ENCODE measurements at places on chromosomes 13 and 19.

GRCh38 chr13:43232144-43232872, 208.9 kb downstream of the DNAJC15 start:
- no peaks in the 10 kb centered on the region for H3K27me3 ChIP-seq
- no peaks in the 10 kb centered on the region for H3K4me1 ChIP-seq
- no peak overlapping the region for H3K27ac ChIP-seq
- no peak overlapping the region for H3K4me3 ChIP-seq
- no peaks in the 10 kb centered on the region for H3K36me3 ChIP-seq

- no peak overlapping the region for H3K4me3 ChIP-seq
- H3K27ac ChIP-seq: no peak overlapping the region
- peaks cover 26% of the 10 kb centered on the region for H3K4me1 ChIP-seq
- no peaks in the 10 kb centered on the region for H3K27me3 ChIP-seq
- H3K36me3 ChIP-seq: no peaks in the 10 kb centered on the region
Observed at GRCh38 chr19:29685326-29685725, 20.1 kb downstream of the PLEKHF1 start.

- no peak for DNase-seq
- peaks cover 6% of the 10 kb centered on the region for H3K27me3 ChIP-seq
- no peak overlapping the region for H3K27ac ChIP-seq
- no peaks in the 10 kb centered on the region for H3K4me1 ChIP-seq
- no peak overlapping the region for H3K4me3 ChIP-seq
Observed at GRCh38 chr19:280541-281009, 10.6 kb downstream of the PLPP2 start.

- DNase-seq: no peak
- H3K4me3 ChIP-seq: no peak overlapping the region
- H3K27ac ChIP-seq: no peak overlapping the region
- H3K36me3 ChIP-seq: peaks cover 71% of the 10 kb centered on the region
- H3K27me3 ChIP-seq: no peaks in the 10 kb centered on the region
Observed at GRCh38 chr19:41866284-41866683, 6.2 kb downstream of the RPS19 start.

- no peak overlapping the region for H3K4me3 ChIP-seq
- H3K36me3 ChIP-seq: no peaks in the 10 kb centered on the region
- no peaks in the 10 kb centered on the region for H3K27me3 ChIP-seq
- H3K27ac ChIP-seq: no peak overlapping the region
- DNase-seq: no peak
Observed at GRCh38 chr13:76043874-76044273, 407.7 kb downstream of the LMO7 start.

GRCh38 chr19:3186891-3187661, 1.3 kb downstream of the NCLN start:
- H3K4me1 ChIP-seq: peaks cover 57% of the 10 kb centered on the region
- H3K27me3 ChIP-seq: no peaks in the 10 kb centered on the region
- no peaks in the 10 kb centered on the region for H3K36me3 ChIP-seq
- H3K4me3 ChIP-seq: peak overlapping the region; percentile 69
- H3K27ac ChIP-seq: peak overlapping the region; percentile 72
- no peak for DNase-seq

- no peak overlapping the region for H3K27ac ChIP-seq
- no peak for DNase-seq
- no peaks in the 10 kb centered on the region for H3K4me1 ChIP-seq
- H3K4me3 ChIP-seq: no peak overlapping the region
- no peaks in the 10 kb centered on the region for H3K27me3 ChIP-seq
- no peaks in the 10 kb centered on the region for H3K36me3 ChIP-seq
Observed at GRCh38 chr13:50724438-50724837, 119.1 kb downstream of the DLEU7 start.

DNA sequence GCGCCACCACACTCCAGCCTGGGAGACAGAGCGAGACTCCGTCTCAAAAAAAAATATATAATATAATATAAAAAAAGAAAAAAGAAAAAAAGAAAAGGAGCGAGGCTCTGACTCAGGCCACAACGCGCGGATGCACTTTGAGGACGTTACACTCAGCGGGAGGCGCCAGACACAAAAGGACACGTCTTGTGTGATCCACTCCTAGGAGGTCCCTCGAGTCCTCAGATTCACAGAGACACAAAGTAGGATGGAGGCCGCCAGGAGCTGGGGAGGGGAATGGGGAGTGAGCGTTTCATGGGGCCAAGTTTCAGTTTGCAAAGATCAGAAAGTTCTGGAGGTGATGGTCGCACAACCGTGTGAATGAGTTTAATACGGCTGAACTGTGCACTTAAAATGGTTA, 8.5 kb upstream of the ABHD17A start:
- peaks cover 37% of the 10 kb centered on the region for H3K4me1 ChIP-seq
- H3K4me3 ChIP-seq: no peak overlapping the region

GRCh38 chr13:53189162-53189561, 160.5 kb downstream of the OLFM4 start:
- DNase-seq: no peak
- no peak overlapping the region for H3K27ac ChIP-seq
- H3K36me3 ChIP-seq: no peaks in the 10 kb centered on the region
- H3K27me3 ChIP-seq: no peaks in the 10 kb centered on the region

DNA sequence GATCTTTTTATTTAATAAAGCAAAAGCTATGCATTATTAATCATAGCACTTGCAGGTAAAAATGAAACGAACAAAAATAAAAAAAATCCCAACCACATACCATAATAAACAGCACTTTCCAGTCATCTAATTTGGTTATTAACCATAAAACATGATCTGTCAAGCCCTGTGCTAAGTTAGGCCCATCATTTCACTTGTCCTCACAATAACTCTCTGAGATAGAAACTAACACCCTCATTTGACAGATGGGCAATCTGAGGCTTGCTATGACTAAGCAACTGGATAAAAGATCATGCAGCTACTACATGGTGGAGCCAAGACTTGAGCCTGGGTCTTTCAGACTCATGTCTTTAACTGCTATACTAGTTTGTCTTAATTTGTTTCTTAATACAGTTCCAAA, 21.8 kb downstream of the PROSER1 start:
- H3K4me3 ChIP-seq: no peak overlapping the region
- DNase-seq: no peak
- H3K36me3 ChIP-seq: peaks cover 28% of the 10 kb centered on the region
- H3K4me1 ChIP-seq: no peaks in the 10 kb centered on the region
- no peaks in the 10 kb centered on the region for H3K27me3 ChIP-seq

GRCh38 chr19:31160336-31160926, 188.8 kb downstream of the TSHZ3 start:
- H3K27me3 ChIP-seq: no peaks in the 10 kb centered on the region
- no peak overlapping the region for H3K4me3 ChIP-seq
- DNase-seq: no peak
- no peaks in the 10 kb centered on the region for H3K4me1 ChIP-seq
- H3K36me3 ChIP-seq: no peaks in the 10 kb centered on the region
- no peak overlapping the region for H3K27ac ChIP-seq

GRCh38 chr19:4399812-4400134, 574 bp downstream of the SH3GL1 start:
- peak overlapping the region; percentile 92 for H3K4me3 ChIP-seq
- peaks cover 60% of the 10 kb centered on the region for H3K4me1 ChIP-seq
- H3K27me3 ChIP-seq: no peaks in the 10 kb centered on the region

DNA sequence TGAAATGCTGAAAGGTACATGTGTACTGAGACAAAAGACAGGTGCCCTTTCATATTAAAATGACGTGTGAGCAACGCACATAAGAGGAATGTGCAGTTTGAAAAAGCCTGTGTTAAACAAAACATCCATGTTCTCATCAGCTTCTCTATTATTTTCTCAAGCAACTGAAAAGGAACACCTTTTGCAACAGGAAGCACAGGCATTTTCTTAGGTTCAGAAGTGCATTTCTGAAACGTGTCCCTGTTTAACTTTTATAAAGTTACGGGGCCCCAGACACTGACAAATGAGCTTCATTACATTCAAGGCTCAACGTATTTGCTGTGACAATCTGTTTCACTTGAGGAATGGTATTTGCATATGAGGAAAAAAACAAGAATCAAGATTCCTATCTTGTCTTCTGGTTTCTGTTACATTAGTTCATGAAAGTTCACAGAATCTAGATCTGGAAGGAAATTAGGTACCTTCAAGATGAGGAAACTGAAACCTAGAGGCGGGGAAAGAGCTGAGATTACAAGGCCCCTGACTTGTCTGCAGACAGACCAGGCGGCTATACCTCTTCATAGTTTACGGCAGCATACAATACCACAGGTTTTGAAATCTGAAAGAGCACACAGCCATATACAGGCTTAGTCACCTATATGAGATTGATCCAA, 431.7 kb downstream of the KLF12 start:
- H3K36me3 ChIP-seq: peaks cover 11% of the 10 kb centered on the region
- DNase-seq: peak; percentile 43
- peak overlapping the region; percentile 3 for H3K4me3 ChIP-seq
- H3K27ac ChIP-seq: no peak overlapping the region

Measured in CD8-positive, alpha-beta memory T cell (primary cell).